ENCODE measurements at places on chromosomes 3 and 15.

- no peak for DNase-seq
Observed at GRCh38 chr3:52857133-52857532, 22.3 kb upstream of the MUSTN1 start.

GRCh38 chr3:108437439-108437838 is 73.0 kb downstream of the MYH15 start:
- DNase-seq, result no peak

GRCh38 chr15:40930430-40931299 is 1.5 kb downstream of the DLL4 start:
- peak; percentile 46 for DNase-seq

DNA sequence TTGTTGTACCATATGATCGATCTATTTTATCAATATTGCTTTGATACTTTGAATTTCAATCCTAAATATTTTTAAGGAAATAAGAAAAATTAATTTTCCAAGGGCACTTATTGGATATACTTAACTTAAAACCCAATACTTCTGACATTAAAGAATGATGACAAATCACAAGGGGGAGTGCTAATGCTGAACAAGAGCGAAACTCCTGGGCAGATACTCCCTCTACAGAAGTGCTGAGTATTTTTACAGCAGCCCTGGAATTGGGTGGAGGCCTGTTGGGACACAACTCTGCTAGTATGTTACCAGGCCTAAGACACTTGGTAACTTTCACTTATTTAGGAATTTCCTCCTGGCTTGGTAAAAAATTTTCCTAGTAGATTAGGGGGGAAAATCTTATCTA is 46.2 kb downstream of the DENND6A start:
- DNase-seq, result no peak

DNA sequence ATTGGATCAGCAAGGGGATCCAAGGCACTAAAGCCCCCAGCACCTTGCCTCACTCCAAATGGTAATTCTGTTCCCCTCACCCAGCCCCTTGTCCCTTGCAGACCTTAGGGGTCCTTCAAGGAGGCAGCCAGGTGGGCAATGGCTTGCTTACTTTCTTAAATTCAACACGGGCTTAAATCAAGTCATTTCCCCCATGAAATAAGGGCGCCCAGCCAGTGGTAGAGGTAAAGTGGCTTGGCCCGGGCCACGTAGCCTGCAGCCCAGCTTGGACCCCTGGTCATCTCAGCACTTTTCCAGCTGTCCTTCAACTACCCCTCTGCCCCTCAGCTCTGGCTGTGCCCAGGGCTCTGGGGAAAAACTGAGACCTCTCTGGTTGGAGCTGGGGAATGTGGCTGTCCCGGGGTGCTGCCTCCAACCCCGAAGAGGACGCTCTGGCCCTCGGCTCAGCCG is 1.2 kb downstream of the PSTPIP1 start:
- DNase-seq, result no peak

GRCh38 chr3:184864000-184864399 is 52.0 kb downstream of the VPS8 start:
- no peak for DNase-seq

GRCh38 chr3:161560008-161560637 is 63.5 kb downstream of the OTOL1 start:
- DNase-seq, result no peak

- DNase-seq, result no peak
Observed at GRCh38 chr3:414063-414462, 217.5 kb downstream of the CHL1 start.

DNA sequence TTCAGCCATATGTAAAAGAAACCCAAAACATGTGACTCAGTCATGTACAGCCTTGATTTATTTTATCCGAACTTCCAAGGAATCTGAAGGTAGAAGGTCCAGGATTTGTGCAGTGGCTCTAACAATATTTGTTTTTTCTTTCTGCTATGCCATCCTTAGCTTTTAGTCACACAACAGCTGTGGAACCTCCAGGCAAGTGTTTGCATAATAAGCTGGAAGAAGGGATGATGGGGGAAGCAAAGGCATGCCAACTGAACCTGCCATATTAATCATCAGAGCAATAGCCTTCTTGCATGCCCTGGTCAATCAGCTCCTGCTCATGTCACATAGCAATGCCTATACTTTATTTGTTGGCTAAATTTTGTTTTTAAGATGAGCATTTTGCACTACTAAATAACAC is 444.7 kb upstream of the ARPP21 start:
- no peak for DNase-seq

GRCh38 chr3:79418855-79419621 is 348.8 kb downstream of the ROBO1 start:
- no peak for DNase-seq

- no peak for DNase-seq
Observed at GRCh38 chr3:21158861-21159542, 592.0 kb downstream of the ZNF385D start.

DNA sequence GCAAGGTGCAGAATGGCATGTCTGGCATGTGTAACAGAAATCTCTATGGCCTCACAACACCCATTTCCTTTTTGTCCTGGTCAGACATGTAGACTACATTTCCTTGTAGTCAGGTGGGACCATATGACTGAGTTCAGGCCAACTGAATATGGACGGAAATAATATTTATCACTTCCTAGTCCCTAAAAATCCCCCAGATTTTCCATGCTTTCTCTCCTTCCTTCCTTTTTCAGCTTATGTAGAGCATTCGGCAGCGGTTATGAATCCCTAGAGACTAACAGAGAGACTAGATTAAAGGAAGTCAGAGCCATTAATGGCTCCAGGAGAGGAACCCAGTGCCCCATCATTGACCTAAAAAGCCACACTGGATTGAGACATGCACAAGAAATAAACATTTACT is 35.8 kb downstream of the SLC9A9 start:
- no peak for DNase-seq

GRCh38 chr3:152656214-152656971 is 178.5 kb upstream of the P2RY1 start:
- no peak for DNase-seq

DNA sequence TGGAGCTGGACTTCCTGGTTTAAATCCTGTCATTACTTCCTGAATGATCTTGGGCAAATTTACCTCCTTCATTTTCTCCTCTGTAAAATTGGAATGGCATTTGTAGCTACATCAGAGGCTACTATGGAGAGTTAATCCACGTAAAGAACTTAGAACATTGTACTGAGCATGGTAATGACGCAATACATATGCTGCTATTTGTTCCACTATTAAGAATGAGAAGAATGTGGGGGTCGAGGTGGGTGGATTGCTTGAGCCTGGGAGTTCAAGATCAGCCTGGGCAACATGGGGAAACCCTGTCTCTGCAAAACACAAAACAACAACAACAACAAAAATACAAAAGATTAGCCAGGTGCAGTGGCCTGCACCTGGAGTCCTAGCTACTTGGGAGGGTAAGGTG is 250.6 kb downstream of the RYR3 start:
- DNase-seq, result no peak

- DNase-seq, result no peak
Observed at GRCh38 chr3:183800243-183800863, 25.0 kb downstream of the MAP6D1 start.

- DNase-seq, result no peak
Observed at GRCh38 chr15:44603126-44603525, 60.3 kb downstream of the SPG11 start.

DNA sequence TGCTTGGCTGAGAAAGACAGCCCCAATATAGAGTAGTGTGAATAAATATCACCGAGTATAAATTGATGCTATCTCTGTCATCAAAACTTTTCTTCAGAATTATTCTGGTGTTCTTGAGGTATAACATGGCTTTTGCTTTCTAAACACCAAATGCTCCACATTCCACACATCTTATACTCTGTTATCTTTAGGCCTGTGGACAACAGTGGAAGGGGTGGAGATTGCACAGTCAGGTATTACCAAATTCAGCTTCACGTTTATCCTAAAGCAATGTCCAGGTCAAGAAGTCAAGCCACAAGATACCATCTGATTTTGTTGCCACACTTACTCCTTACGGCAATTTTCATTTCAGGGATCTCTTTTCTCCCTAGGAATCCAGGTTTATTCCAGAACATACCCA is 394.8 kb downstream of the SI start:
- no peak for DNase-seq

GRCh38 chr3:131535131-131535530 is 32.4 kb upstream of the MRPL3 start:
- no peak for DNase-seq

DNA sequence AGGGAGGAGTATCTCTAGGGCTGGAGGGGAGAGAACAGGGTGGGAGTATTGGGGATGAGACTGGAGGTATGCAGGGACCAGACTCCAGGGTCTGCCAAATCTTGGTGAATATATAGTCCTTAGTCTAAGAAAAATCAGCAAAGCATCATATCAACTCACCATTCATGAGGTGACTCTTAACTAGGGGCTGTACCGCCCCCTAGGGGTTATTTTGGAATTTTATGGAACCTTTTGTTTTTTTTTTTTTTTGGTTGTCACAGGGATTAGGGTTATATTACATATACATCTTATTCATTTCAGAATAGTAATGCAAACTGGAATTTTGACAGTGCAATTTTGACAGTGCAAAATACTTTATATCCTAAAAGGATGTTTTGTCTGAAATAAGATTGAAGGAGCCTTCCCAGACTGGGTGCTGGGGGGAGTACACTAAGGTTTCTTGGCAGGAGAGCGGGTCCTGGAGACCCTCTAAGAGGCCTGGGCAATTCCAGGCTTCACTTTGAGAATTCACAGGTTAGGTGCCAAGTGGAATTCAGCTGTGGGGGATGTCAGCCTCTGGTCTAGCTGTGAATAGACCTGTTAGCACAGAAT is 7.5 kb downstream of the CMTM7 start:
- DNase-seq, result peak; percentile 68

- DNase-seq, result peak; percentile 47
Observed at GRCh38 chr15:58227706-58228543, 89.7 kb downstream of the AQP9 start.

DNA sequence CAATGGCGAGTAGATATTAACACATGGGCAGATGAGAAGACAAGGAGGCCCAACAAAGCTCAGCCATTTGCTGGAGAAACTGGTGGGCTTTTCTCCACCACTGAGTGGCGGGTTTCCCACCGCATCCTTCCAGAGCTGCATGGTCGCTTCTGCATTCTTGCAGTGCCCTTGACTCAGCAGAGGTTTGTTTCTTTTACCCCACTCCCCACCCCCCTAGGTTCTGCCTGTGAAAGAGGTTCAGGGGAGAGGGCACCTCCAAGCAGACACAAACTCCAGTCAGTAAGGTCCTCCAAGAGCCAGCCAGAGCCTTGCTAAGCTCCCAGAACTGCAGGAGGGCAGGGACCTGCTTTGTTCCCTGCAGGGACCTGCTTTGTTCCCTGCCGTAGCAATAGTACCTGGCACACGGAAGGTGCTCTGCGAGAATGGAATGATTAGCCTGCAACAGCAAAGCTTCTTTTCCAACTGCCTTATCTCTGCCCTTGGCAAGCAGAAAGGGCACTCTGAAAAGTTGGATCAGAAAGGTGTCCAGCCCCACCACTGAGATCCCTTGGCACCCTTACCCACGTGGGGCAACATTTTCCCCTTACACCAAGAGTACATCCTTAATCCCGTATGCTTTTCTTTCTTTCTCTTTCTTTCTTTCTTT is 1.4 kb downstream of the PAQR5 start:
- no peak for DNase-seq

DNA sequence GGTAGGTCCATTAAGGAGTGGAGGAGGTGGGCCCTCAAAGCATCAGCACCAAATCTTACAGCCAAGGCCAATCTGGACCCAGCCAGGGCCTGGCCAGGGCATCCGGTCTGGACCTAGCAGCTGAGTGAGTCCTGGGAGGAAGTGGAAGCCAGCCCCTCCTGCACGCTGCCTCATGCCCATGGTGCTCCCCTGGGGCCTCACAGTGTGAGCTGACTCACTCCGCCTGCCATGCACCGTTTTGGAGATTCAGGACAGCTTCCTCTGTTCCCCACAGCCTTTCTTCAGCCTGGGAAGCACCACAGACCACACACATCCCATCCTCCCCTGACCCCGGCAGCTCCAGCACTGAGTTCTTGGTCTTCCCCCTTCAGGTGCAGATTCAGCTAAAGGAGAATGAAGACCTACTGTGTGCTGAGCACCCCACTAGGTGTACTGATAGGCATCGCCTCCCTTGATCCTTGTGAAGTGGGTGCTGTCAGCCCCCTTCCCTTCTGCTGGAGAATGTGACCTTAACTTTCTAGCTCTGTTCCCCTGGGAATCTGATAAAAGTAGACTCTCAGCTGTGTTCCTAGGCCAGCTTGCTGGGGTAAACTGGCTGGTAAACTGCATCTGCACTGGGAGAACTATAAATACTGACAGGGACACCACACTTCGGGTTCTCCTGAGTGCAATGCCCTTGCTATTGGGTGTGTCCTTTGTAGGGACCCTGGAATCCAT is 36.8 kb upstream of the SEC13 start:
- DNase-seq, result no peak

DNA sequence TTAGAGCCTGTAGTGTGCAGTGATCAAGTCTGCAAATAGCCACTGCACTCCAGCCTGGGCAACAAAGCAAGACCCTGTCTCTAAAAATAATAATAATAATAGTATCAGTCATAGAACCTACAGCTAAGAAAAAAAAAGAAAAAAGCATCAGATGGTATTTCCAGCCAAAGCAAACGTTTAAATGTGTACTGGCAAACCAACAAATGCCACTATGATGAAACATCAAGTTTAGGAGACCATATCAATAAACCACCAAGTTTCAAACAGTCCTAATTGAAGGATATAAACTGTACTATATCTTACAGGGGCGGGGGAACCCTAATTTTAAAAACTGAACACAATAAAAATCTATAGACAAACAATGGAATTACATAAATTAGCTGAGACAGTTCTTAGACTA is 6.4 kb downstream of the UBP1 start:
- DNase-seq, result no peak

DNA sequence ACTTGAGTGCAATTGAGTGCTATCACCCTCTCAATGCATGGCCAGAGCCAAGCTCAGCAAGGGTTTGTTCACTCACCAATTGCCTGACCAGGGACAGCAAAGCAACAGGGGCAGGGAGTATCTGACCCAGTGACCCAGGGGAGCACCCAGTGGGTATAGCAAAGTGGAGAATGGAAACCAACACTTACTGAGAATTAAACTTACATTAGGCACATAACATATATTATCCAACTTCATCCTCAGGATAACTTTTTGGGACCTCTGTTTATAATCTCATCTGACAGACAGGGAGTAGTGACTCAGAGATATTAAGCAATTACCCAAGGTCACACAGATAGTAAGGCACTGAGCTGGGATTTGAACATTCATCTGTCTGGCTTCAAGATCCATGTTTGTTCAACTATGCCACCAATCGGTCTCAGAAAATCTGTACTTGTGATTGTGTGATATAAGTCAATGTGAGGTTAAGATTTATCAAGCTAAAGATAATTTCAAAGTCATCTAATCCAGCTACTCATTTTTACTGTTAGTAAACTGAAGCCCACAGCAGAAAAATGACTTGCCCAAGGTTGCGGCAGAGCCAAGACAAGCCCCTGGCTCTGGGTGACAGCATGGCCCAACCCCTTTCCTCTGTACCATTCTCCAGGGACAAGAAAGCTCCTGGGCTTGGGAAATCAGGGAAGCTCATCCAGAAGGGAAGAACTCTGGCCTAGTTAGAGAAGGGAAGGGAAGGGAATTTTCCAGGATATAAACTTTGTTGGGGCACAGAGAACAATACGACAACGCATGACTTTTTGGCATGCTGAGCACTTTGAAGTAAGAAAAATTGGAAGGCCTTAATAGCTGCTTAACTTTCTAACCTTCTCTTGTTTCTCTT is 138.0 kb upstream of the SMAD3 start:
- no peak for DNase-seq
